Left lung (tissue), 14 donors: ENCODE measurements at places on chromosomes 3 and 15. TPM values are rescaled to one million over a fixed set of nuclear protein-coding genes. Genes with fewer than 3 reads are reported as not detected.

TMEM266 gene
- total RNA-seq, result 1.1 TPM

CFAP92 gene
- 1.7 TPM for total RNA-seq

C3orf49 gene
- not detected for total RNA-seq

ATP8B4 gene
- total RNA-seq, result 8.1 TPM

ARPIN gene
- 31.1 TPM for total RNA-seq

TUSC7 gene
- not detected for total RNA-seq

DNA sequence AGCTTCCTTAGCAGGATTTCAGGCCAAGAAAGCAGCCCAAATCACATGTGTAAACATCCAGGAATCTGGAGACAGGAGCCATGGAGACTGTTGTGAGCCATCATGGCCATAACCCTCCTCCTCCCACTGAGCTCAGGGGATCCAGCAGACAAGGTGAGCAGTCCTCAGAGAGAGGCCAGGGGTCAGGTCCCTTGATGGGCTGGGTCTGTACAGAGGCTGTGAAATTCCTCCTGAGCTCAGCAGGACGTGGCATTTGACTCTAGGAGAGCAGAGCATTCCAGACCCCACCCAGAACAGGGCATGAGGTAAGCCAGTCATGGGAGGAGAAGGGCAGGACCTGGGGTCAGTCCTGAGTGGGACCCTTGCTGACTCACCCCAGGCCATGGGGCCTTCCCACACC, 67.0 kb upstream of the ACAN start:
- no peak for DNase-seq

GRCh38 chr15:71951134-71951533, 140.8 kb downstream of the NR2E3 start:
- DNase-seq, result no peak

WDR93 gene
- total RNA-seq, result 0.20 TPM

GRCh38 chr3:52530918-52531826, 2.5 kb downstream of the NT5DC2 start:
- DNase-seq, result no peak

GRCh38 chr15:34716111-34716510, 38.7 kb downstream of the GJD2 start:
- no peak for DNase-seq

DNA sequence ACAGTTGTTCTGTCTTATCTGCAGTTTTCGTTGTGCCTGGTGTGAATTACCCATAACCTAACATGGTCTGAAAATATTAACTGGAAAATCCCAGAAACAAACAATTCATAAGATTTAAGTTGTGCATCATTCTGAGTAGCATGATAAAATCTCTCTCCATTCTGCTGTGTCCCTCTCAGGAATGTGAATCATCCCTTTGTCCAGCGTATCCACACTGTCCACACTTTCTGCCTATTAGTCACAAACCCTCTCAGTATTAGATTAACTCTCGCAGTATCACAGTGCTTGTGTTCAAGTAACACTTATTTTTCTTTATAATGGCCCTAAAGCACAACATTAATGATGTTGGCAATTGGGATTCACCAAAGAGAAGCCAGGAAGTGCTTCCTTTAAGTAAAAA, 203.2 kb downstream of the CGGBP1 start:
- DNase-seq, result no peak

DNA sequence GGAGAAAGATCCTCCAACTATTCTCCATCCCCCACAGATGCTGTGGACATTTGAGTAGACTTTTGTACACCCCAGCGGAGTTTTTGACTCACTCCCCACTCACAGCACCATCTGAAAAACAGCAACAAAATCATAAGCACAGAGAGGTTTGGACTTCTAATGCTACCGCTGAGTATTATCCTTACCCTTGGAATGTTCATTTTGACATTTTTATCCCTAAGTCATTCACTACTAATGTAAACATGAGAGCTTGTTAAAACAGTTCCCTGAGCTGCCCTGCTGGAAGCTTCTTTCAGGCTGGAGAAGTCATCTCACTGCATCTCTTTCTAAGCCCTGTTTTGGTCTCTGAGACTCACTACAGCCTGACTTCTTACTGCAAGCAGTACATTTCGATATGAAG, 1045.9 kb downstream of the MCTP2 start:
- no peak for DNase-seq

- DNase-seq, result no peak
These were observed 19.9 kb downstream of the TMEM212 start for GRCh38 chr3:171862993-171863521.

DNA sequence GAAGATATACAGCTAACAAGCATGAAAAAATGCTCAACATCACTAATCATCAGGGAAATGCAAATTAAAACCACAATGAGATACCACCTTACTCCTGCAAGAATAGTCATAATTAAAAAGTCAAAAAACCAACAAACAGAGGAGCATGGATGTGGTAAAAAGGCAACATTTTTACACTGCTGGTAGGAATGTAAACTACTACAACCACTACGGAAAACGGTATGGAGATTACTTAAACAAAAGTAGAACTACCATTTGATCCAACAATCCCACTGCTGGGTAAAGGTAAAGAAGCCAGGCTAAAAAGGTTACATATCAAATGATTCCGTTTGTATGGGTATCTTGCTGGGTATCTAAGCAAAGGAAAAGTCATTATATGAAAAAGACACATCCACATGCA, 53.8 kb downstream of the STAG1 start:
- no peak for DNase-seq

DNA sequence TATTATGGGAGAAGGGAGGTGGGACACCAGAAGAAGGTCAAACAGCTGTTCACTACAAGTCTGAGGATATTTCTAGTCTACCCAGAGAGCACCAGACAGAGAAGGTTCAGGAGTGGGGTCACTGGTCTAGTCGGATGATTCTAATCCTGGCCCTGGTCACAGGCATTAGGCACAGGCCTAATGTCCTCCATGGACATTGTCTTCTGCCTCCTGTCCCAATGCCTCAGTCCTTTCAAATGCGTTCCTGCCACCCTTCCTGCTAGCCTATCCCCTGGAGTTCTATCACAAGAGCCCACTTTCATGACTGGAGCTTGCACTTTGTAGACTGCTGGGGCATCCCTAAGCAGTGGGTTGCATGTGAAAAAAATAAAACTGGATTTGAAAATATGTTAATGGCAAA, 83.9 kb upstream of the PFN2 start:
- DNase-seq, result no peak

- peak; percentile 51 for DNase-seq
These were observed 85.1 kb downstream of the PDCD6IP start for GRCh38 chr3:33883538-33883950.

GRCh38 chr15:72033711-72034110, 84.2 kb downstream of the MYO9A start:
- DNase-seq, result no peak

DNA sequence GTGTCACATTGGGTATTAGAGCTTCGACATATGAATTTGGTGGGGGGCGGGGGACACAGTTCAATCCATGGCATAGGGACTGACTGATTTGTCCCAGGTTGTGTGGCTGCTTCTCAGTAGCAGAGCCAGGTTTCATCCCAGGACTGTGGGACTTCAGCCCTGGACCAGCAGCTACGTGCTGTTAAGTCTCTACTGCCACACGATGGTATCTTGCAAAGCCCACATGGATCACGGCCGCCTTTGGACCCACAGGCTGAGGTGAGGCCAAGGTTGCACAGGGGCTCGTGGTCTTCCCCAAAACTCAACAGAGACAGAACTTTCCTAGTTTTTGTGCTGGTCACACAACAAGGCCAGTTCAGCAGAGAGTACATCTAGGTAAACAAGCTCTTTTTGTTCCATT, 97.4 kb downstream of the LRRK1 start:
- no peak for DNase-seq

GRCh38 chr15:91186904-91187656, 87.0 kb downstream of the SV2B start:
- no peak for DNase-seq

DNA sequence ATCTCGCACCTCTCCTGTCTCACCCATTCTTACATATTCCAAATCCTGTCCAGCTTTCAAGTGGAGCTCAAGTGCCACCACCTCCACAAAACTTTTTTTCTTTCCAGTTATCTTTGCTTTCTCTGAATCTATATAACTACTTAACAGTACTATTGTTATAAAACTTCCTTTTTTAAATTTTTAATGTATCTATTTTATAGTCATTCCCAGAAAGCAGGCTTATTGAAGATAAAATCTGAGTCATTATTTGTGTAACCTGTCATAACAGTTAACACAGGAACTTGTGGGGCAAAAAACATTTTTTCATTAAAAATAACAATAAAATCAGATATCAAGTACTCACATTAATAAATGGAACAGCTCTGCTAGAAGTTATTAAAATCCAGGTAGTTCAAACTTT, 73.3 kb upstream of the ALCAM start:
- DNase-seq, result no peak

TEX55 gene
- not detected for total RNA-seq

DNA sequence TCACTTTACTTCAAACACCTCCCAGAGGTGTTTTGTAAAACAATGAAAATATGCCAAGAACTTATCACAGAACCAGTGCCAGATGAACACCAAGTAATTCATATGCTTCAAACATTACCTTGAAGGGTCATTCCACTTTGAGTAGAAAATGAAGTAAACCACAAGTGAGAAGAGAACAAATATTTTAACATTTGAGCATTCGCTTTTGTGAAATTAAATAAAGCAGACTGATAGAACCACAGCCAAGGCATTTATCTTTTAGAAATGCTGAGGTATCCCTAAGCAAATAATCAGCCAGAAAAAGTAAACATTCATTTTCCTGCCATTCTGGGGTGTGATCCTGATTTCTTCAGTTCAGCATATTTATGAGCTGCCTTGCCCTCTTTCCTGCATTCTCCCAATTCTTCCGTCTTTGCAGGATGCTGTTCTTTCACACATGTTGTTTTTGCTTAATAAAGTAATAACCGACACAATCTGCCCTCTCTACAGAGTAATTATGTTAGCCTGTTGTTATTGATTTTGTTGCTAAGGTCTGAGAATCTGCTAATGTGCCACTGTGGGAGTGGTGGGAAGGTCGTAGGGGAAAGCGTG, 235.6 kb upstream of the TGFBR2 start:
- DNase-seq, result peak; percentile 65

- DNase-seq, result no peak
These were observed 189.1 kb upstream of the ALCAM start for GRCh38 chr3:105177576-105177975.

ADAMTSL3 gene
- 10.5 TPM for total RNA-seq

DNA sequence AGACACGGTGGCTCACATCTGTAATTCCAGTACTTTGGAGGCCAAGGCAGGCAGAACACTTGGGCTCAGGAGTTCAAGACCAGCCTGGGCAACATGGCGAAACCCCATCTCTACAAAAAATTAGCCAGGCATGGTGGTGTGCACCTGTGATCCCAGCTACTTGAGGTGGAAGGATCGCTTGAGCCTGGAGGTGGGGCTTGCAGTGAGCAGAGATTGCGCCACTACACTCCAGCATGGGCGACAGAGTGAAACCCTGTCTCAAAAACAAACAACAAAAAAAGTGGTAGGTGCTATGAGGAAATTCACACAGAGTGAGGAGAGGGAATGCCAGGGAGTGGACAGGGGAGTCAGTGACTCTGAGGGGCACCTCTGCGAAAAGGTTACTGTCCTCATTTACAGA, 29.4 kb downstream of the RPN1 start:
- DNase-seq, result no peak

PRICKLE2 gene
- 34.5 TPM for total RNA-seq

SLC6A20 gene
- 17.0 TPM for total RNA-seq

GRCh38 chr15:47405365-47406162, 311.7 kb upstream of the SEMA6D start:
- DNase-seq, result no peak

DNA sequence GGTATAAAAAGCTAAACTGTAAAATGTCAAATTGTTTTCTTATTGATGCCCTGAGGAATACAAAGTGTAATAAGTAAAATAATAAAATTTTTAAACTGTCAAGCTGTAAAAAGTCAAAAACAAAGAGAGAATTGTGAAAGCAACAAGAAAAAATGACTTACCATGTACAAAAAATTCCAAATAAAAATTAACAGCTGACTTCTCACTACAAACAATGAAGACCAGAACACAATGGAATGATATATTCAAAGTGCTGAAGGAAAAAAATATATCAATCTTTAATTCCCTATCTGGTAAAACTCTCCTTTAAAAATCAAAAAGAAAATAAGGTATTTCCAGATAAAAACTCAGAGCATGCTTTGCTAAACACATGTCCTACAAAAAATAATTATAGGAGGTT, 883.5 kb downstream of the IGSF11 start:
- no peak for DNase-seq

DNA sequence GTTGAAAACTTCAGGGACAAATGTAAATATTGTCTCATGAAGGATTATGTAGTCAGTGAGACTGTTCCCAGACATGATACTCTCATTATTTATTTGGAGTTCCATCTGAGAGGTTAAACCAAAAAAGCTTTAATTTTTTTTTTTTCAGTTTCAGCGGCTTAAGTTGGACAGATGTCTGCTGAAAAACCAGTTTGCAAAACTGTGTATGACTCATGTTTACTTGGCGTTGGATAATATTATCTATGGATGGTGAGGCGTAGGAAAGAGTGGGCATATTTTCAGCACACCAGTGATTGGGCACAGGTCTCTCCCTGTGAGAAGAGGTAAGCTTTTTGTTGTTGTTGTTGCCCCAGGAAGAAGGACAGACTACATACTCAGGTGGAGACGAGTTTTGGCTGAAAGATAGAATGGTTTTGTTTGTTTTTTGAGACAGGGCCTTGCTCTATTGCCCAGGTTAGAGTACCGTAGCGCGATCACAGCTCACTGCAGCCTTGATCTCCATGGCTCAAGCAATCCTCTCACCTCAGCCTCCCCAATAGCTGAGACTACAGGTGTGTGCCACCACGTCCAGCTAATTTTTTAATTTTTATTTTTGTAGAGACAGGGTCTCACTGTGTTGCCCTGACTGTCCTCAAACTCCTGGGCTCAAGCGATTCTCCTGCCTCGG, 16.4 kb upstream of the ANXA2 start:
- DNase-seq, result no peak

GUCA1C gene
- not detected for total RNA-seq

DNA sequence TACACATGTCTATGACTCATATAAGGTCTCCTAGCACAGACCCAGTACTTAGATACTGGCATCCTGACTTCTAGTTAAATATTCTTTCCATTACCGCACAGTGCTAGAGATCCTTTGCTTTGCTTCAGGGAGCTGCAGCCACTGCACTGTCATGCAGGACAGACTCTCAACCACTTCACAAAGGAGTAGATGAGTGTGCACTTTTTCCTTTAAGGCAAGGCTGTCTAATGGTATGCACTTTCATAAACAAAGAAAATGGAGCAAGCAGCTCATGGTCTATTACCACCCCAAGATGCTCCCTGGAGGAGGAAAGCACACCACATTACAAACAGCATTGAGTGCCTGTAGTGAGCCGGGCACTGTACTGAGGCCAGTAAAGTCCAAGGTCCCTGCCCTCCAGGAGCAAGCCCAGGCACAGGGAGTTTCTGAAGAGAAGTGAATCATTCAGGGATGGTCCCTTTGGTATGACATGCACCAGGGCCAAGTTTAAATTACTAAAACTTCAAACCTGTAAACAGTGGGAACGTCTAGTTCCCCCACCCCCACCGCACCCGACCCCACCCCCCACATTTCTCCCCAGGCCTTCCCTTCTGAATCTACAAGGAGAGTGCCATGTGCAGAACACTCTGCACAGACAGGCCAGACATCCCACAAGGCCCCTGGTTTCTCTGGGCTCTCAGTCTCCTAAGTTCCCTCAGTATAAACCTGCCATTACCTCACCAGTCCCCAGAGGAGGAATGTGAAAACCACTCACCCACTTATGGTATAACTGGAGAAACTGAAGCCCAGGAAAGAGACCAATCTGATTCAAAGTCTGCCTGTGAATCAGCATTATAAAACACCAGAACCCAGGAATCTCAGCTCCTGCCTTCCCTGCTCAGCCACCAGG, 107.8 kb upstream of the BCL6 start:
- DNase-seq, result no peak

GRCh38 chr3:70149714-70150400, 150.3 kb downstream of the SAMMSON start:
- DNase-seq, result no peak

PRR23C gene
- not detected for total RNA-seq

RHCG gene
- total RNA-seq, result not detected
